NCI-H524 (cell line): ENCODE measurements at places on chromosomes 6 and 20.

DNA sequence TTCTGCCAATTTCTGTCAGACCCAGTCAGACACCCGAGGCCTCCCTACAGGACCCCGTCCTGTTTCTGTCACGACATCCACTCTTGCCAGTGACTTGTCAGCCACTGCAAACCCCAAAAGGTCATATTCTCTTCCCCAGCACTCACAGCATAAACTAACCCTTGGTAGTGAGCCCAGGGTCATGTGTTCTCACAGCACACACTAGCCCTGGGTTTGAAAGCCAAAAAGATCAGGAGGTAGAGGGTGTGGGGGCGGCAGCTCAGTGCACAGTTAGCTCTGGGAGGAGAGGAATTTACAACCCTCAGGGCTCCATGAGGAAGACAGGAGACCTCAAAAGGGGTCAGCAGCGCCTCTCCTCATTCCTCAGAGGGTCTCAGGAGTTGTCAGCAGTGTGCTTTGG lies 9.9 kb upstream of the SNX9 start:
- DNase-seq: no peak

- peak; percentile 46 for DNase-seq
Measured at GRCh38 chr20:58852543-58853271, at the start of gene GNAS. Gene GNAS (plus strand): TSS chr20:58852716.

GRCh38 chr20:40265825-40266533 lies 423.1 kb downstream of the MAFB start:
- peak; percentile 29 for DNase-seq

DNA sequence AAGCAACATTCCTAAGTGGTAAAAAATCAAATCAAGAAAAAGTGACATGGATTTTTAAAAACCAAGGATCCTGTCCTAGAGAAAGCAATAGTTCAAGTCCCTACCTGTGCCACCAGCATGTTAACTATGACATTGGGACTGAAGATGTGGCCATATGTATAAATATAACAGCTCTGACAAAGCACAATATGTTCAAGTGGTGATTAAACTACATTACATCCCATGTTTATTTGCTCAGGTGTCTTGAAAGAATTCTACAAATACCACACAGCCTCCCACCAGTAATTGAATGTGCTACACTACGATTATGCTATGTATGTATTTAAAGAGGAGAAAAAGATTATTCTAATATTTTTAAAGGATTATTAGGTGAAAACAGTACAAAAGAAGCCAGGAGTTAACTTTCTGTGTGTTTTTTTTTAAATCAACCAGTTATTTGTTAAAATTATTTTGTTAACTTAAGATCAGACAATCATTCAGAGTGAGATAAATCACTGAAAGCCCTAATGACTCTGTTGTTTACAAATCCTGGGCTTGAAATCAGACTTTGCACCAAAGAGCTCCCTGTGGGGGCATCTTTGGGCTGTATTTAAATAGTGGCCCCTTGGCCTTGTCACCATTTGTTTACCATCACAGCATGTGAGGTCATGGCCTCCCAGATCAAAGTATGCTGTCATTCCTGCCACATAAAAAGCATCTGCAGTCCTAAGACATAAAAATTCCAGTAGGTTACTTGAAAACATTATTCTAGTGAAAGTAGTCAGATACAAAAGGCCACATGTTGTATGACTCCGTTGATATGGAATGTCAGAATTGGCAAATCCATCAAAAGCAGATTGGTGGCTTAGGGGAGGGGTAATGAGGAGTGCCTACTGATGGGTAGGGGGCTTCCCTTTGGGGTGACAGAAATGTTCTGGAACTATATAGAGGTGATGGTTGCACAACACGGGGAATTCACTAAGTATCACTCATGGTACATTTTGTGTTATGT lies 17.1 kb downstream of the TTLL2 start:
- DNase-seq: no peak

DNA sequence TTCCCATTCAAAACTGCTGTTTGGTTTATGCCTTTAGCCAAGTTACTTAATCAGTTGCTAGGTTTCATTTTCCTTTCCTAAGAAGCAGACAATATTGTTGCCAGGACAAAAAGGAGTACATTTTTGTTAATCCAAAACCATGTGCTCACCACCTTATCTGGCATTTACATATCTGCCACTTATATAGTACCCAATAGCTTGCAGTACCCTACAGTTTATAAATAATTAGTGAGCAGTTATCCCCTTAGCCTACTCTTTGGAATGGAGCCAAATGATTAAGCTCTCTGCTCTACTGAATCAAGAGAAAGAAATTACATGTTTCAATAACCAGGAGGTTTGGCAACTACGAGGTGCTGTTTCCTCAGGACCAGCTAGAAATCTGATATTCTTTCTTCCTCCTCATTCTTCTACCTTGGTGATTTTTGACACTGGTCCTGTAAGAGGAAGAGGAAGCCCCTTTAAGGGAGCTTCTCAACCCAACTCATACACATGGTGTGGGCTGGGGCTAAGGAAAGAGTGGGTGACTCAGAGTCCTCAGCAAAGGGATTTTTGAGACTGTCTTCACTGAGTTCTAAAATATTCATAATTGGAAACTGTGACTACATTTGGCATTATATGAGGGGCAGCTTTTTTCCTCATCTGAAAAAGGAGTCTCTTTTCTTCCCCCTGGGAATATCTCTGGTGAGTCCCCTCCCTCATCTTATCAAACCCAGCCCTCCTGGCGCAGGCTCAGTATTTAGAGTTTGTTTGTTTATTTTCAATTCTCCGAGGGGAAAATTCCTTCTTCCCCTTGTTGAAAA lies 1.5 kb downstream of the ZNFX1 start:
- peak; percentile 26 for DNase-seq

- no peak for DNase-seq
Measured at GRCh38 chr6:49541210-49541724, 9.2 kb upstream of the C6orf141 start.

DNA sequence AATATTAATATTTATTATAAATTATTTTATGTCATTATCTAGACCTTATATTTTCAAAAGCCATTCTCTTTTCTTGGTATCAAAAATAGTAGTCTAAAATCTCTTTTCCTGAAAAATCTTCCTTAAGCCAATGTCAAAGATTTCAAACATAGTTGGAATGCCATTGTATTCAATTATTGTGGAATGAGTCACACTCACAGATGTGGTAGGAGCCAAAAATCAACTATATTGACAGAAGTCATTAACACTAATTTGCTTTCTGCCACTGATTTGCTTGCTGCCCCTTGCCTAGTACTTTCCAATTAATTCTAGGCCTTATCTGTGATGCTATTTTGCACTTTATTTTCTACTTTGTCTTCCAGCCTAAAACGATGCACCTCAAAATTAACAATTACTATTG lies 1326.3 kb upstream of the GJE1 start:
- no peak for DNase-seq

- no peak for DNase-seq
Measured at GRCh38 chr6:112036088-112036637, 17.7 kb upstream of the CCN6 start.

- DNase-seq: no peak
Measured at GRCh38 chr20:25117990-25118389, 36.0 kb upstream of the VSX1 start.

GRCh38 chr6:123635144-123635543 lies 1.6 kb downstream of the TRDN start:
- no peak for DNase-seq

GRCh38 chr6:127031511-127031910 lies 87.0 kb upstream of the RSPO3 start:
- DNase-seq: no peak

GRCh38 chr6:113632220-113632864 lies 224.8 kb upstream of the MARCKS start:
- no peak for DNase-seq

GRCh38 chr20:12942123-12942522 lies 66.6 kb upstream of the SPTLC3 start:
- no peak for DNase-seq

- DNase-seq: no peak
Measured at GRCh38 chr6:113414511-113414910, 442.6 kb upstream of the MARCKS start.

- DNase-seq: no peak
Measured at GRCh38 chr6:66675906-66676305, 968.9 kb upstream of the EYS start.

GRCh38 chr6:89680150-89680549 lies 41.6 kb upstream of the LYRM2 start:
- no peak for DNase-seq

GRCh38 chr6:86192123-86192522 lies 549.4 kb upstream of the SYNCRIP start:
- DNase-seq: peak; percentile 42

DNA sequence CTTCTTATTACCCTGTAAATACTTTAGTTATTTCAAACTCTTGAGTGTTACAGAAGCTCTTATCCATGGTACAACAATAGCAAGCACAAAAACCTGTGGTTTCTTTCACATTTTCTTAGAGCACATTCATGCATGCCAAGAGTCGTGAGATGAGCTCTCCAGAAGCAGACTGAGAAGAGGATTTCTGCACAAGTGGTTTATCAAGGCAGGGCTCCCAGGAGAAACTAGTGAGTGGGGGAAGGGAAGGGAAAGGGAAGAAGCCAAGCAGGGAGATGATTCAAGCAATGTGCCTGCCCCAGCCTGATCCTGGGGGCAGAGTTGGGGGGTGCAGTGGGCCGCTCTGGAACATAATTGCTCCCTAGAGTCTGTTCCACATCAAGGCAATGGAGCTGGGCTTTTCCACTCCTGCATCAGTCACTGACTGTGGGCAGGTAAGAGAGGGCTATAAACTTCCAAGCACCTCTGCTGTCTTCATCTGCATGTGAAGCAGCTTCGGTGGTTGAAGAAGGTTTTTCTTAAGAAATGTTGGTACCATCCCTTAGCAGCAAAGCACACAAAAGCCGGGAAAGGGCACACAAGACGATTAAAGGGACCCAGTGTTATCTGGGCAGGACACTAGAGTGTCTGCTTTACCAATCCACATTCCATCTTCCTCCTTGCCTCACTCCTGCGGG lies 152.1 kb downstream of the PLCB4 start:
- DNase-seq: no peak

DNA sequence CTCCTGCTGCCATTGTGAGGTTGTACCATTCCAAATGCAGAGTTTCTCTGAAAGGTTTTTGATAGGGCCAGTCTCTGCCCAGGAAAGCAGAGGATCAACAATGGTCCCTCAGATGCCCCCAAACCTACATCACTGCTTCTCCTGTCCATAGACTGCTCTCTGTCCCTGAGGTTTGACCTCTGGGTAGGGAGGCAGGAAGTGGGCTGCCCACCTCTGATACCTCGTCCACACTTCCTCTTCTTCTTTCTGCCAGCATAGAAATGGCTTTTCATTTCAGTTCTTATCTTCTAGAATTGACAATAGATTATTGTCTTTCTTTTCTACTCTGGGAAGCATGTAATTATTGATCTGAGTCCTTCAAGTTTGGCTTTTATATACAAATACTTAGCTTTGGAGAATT lies 170.6 kb downstream of the TRMT11 start:
- DNase-seq: no peak

GRCh38 chr20:46056970-46057855 lies 28.2 kb downstream of the SLC12A5 start:
- DNase-seq: no peak

DNA sequence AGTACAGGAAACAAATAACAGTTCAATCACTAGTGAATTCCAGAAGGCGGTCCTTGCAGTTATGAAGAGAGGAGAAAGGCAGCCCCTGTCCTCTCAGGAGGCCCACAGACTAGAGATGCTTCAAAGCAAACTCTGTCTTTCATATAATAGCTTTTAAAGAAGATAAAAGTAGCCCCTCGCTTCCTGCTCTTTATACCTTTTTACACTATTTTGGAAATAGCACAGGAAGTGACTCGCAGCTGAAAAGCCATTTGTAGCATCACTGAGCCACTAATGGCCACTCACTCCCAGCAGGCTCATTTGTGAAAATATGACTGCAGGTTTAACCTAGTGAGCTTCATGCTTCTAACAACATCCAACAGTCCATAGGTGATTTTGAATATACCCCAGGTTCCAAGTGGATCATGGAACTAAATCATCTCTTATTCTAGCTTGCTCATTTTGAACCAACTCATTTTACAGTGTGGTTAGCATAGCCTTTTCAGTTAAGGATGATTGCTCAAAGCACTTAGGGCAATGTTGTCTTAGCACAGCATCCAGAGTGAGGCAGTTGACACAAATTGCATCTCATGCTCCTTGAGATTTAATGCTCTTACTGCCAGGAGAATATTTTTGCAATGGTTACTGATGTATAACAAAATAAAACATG lies 136.0 kb upstream of the NRSN1 start:
- no peak for DNase-seq

DNA sequence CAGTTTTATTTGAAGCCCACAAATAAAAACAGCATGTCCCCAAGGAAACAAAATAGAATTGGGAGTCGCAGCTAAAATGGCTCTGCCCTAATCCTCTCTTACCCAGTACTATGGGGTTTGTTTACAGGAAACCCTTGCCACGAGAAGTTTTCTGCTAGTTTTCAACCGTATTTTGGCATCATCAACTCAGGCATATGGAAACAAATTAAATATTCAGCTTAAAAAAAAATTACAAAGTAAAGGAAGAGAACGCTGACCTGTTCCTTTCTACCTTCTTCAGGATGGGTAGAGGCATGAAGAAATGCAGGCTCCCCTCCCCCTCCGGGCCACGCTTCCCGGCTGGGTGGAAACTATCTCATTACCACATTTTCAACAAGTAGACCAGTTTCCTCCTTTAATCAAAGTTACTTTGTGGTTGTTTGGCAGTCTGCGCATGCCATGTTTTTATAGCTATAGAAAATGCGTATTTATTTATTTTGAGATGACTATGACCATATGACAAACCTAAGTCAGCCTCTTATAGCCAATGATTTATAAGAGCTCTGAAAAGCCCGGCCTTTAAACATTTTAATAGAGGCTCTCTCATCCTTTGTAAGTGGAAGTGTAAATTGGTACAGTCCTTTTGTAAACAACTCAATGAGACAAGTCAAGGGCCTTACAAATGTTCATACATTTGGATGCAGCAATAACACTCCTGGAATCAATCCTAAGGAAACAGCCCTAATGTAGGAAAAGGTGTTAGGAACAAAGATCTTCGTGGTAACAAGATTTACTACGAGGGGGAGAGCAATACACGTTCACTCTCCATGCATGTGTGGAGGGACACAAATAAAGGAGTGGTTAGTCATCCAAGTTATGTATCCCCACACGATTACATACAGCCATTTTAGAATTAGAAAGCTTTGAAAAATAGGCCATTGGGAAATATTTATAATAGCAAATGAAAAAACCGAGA lies 16.1 kb upstream of the ZNF217 start:
- no peak for DNase-seq

GRCh38 chr20:37266940-37267666 lies 5.5 kb upstream of the GHRH start:
- DNase-seq: no peak

DNA sequence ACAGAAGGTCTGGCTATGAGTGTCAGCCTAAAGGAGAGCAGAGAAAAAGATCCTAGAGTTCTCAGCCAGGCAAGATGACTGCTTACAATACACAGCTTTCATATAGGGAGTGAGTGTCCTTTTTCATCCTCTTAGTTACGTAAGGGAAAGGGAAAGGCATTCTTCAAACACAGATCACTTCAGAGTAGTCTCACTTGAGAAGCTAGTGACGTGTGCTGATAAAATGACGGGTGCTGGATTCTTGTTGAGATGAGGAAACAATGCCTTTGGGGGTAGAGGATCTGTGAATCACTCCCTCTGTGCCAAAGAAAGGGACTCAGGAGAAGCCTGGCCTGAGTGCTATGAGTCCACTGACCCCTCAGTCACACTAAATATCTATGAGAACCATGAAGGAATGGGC lies 117.3 kb downstream of the QRSL1 start:
- no peak for DNase-seq

- DNase-seq: no peak
Measured at GRCh38 chr6:148217921-148218320, 124.7 kb upstream of the SASH1 start.
